Mesenteric fat pad (tissue), 1 donor: ENCODE measurements at places on chromosomes 5 and 9. TPM values are rescaled to one million over a fixed set of nuclear protein-coding genes. Genes with fewer than 3 reads are reported as not detected.

DIMT1 gene
- total RNA-seq: 30.7 TPM

OR1J2 gene
- total RNA-seq: not detected

OR1J4 gene
- not detected for total RNA-seq

PIP5KL1 gene
- total RNA-seq: 2.2 TPM

LURAP1L gene
- total RNA-seq: 21.7 TPM

ITK gene
- total RNA-seq: 4.5 TPM

PHYHD1 gene
- 13.6 TPM for total RNA-seq

FLT4 gene
- total RNA-seq: 26.8 TPM

BTNL3 gene
- 0.29 TPM for total RNA-seq

TMED7 gene
- 82.8 TPM for total RNA-seq

NME5 gene
- total RNA-seq: 0.71 TPM

CMBL gene
- 17.3 TPM for total RNA-seq

ANKRD34B gene
- total RNA-seq: 0.10 TPM
